Activated CD4-positive, alpha-beta T cell treated with anti-CD3 and anti-CD28 coated beads for 4 hours (primary cell): ENCODE measurements at places on chromosomes 11 and 22.

DNA sequence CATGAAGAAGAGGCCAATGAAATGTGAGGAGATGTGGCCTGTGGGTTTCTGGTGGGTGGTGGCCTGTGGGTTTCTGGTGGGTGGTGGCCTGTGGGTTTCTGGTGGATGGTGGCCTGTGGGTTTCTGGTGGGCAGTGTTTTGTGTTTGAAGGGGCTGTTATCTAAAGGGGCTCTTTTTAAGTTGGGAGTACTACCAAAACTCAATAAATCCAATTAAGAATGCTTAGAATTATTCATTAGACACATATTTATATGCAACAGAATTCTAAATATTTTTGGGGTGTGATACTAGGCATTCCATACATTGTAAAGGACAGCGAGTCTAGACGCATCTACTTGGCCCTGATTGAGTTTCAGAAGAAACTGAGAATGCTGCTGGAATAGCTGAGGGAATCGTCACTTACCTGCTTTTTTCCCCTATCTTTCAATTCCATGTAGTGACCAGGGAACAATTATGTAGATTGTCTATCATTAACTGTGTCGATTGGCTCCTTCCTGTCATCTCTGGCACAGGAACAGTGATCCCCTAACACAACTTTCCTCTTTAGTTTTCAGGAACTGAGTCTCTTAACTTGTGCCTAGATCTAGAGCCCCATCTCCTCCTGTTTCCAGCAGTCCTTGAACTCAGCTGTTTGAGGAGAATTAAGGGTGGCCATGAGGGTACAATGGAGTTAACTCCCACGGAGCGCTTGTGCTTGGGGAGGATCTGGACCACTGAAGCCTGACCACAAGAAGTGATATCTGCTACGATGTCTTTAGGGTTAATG lies 37.3 kb upstream of the TOP3B start:
- no peak for DNase-seq

DNA sequence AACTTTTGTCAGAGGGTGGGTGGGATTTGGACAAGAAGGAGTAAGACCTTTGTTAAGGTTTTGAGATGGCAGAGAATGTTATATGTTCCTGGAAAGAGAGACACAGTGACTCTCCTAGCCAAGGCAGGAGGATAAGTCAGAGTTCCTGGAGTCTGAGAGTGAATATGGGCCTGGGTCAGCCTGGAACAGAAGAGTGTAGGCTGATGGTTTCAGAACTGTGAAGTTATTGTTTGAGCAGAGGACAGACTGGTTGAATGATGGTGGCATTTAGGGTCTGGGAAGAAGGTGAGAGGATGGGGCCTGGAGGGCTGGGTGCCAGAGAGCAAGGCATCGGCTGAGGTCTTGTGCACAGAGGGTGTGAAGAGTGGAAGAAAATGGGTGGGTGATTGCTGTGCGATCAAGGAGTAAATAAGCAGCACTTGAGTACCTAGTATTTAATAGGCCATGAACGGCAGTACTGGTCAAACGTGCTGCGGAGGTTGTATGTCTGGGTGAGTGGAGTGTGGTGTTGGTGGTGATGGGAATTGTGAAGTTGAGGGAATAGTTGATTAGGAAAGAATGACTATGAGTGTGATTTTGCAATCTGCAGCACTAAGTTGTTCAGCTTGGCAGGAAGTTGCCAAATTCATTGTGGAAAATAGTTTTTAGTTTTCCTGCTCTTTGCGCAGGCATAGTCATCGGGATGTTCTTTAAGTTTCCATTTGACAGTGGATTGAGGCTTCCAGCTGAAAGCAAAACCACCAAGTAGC lies 1.8 kb downstream of the PANX1 start:
- no peak for DNase-seq

- DNase-seq: no peak
Measured at GRCh38 chr22:48138427-48138826, 1376.0 kb downstream of the TBC1D22A start.

- no peak for DNase-seq
Measured at GRCh38 chr11:102722821-102723220, 1.9 kb downstream of the MMP8 start.

- DNase-seq: no peak
Measured at GRCh38 chr11:118625976-118626375, 18.6 kb downstream of the PHLDB1 start.

DNA sequence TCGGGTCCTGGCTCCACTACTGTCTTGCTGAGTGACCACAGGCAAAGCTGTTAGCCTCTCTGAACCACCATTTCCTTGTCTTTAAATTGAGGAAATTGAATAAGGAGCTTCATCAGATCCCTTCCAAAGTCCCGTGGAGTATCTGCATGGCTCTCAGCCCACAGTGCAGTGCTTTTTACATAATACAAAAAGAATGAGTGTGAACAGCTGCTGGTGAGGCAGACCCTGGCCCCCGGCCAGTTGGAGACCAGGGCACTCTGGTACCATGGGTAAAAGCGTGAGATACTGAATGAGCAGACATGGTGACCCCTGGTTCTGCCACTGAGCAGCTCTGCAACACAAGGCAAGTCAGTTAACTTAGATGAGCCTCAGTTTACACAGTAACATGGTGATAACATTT lies 86.8 kb downstream of the GALNT18 start:
- no peak for DNase-seq

- no peak for DNase-seq
Measured at GRCh38 chr11:127412722-127413380, 412.3 kb upstream of the KIRREL3 start.

GRCh38 chr11:4496557-4497248 lies 14.3 kb downstream of the OR52K1 start:
- DNase-seq: no peak

- DNase-seq: no peak
Measured at GRCh38 chr11:2813141-2813908, 72.2 kb downstream of the CDKN1C start.

GRCh38 chr22:26835929-26836528 lies 178.6 kb downstream of the MIAT start:
- DNase-seq: peak; percentile 37

DNA sequence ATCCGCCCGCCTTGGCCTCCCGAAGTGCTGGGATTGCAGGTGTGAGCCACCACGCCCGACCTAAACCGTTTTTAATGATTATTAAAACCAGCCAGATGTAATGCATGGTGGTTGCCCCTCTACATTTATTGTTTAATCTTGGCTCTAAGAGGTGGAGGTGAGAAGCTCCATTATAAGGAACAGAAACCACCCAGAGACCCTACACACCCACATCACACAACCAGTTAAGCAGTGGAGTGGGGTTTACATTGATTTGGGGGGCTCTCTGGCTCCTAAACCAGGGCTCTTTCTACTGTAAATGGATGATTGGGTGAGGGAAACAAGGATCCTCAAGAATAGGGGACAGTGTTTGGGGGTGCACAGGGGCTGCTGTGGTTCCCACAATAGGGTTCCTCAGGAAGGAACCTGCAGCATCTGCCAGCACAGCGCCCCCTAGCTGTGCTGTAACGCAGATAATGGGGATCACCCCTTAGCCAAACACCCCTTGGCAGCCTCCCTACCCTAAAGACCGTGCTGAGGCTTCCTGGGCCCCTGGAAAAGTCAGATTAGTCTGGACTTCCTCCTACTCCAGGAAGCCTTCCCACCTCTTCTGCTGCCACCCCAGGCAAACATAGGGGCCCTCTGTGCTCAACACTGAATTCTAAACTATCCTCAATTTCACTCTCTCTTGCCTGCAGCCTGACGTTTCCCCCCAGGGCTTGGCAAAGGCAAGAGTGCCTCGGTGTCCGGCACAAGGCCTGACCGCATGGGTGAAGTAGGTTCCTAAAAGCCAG lies 2.4 kb downstream of the MPST start:
- DNase-seq: peak; percentile 52

DNA sequence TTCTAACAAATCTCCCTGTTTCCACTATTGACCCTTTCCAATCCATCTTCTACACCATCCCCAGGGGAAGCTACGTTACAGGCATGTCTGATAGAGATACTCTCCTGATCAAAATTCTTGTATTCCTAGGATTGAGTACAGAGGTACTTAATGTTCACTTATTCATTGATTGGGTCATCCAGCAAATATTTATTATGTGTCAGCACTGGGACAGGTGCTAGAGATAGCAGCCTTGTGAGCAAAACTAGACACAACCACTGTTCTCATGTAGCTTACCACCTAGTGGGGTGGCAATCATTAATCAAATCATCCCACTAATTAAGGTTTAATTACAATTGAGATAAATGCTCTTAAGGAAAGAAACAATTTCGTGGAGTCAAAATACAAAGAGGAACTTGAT lies 9.4 kb upstream of the RTCB start:
- DNase-seq: no peak

DNA sequence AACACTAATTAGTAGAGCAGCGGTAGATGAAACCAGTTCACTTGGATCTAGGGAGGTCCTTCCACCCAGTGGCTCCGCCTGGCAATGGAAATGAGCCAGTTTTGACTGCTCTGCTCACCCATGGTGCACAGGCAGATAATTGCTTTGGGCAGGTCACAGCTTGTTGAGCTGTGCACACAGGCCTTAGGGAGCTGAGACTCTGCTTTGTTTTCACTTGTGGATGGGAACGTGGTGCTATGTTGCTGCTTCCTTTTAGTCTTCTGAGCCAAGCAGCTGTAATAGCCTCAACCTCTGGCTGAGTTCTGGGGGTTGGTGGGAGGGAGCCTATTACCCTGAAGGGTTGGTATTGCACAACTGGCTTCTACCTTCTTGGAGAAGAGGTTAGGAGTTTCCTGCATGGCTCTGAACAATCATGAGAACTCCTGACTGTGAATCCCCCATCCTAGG lies 262.3 kb upstream of the MTNR1B start:
- DNase-seq: no peak

DNA sequence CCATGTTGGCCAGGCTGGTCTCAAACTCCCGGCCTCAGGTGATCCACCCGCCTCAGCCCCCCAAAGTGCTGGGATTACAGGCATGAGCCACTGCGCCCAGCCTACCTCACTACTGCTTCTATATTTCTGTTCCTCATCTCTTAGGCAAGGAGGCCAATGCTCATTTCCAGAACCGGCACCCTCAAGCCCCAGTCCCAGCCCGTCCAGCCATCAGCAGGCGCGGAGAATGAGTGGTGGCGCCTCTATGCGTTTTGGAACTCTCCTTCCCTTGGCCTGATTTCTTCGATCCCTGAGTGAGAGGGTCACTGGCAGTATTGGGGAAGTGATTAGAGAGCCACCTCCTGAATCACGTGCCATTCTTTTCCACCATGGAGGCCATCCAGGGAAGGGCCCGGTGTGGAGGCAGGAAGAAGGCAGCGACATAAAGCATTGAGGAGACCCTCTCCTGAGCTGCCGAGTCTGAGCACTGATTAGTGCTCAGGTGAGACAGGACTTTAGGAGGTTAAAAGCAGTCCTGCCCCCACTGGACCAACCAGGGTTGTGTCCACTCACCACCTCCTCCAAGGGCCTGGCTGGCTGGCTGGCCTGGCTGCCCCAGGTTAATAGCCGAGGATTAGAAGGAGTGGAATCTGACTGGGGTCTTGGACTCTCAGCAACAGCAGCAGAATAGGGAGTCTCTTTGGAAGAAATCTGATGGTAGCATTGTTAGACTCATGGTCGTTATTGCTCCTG lies 8.7 kb downstream of the GRIK4 start:
- DNase-seq: no peak

DNA sequence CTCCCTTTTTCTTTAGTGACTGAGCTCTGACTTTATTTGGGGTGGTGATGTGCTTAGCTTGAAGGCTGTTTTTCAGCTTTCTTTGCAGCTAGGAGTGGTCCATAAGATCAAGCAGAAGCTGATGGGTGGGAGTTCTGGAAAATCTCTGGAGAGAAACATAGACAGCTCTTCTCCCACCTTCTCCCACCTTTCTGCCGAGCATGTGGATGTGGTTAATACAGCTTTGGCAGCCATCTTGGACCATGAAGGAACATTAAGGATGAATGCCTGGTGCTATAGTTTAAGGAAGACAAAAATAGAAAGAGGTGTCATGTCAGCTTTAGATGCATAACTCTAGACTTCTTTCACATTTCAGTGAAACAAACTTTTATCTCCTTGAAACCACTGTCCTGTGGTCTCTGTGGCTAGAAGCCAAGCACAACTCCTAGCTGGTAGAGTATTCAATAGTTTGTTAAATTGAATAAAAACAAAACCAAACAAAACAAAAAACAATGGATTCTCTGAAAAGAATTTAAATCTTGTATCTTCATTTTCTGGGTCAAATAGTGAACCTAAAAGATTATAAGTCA lies 203.6 kb upstream of the SESN3 start:
- no peak for DNase-seq

DNA sequence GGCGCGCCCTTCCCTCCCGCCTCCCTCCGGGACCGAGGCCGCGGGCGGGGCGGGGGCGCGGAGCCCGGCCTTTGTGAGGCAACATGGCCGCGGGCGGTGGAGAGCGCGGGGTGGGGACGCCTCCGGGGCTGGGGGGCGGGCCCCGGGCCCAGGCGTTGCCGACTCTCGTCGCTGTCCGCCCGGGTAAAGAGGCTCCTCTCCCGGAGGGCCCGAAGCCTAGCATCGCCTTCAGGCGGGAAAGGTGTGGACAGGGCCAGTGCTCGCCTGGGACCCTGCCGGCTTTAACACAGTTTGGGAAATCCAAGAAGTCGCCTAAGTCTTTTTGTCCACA lies 369 bp downstream of the DGCR8 start:
- peak; percentile 76 for DNase-seq

- DNase-seq: no peak
Measured at GRCh38 chr11:7514099-7514591, 346 bp downstream of the PPFIBP2 start.

DNA sequence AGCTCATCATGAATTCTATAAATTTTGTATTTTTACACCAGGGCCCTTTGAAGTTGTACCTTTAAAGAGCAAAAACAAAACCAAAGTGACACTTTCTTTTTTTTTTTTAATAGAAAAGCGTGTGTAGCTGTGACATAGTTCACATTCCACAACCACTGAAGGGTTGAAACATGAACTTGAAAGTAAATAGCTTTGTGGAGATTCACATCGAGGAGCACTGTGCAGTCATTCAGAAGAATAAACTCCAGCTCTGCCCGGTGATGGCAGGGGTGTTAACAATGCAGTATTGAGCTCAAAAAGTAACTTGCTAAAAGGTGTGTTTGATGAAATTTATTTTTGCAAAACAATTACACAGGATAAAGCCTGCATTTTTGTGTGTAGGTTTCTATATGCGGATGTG lies 1166.2 kb downstream of the TBC1D22A start:
- no peak for DNase-seq

- no peak for DNase-seq
Measured at GRCh38 chr11:69864686-69865661, 45.8 kb upstream of the FGF3 start.

- no peak for DNase-seq
Measured at GRCh38 chr22:32615874-32616564, 141.4 kb downstream of the FBXO7 start.

- no peak for DNase-seq
Measured at GRCh38 chr11:22192289-22192641, 620 bp upstream of the ANO5 start.
